ENCODE measurements at places on chromosomes 4 and X.

DNA sequence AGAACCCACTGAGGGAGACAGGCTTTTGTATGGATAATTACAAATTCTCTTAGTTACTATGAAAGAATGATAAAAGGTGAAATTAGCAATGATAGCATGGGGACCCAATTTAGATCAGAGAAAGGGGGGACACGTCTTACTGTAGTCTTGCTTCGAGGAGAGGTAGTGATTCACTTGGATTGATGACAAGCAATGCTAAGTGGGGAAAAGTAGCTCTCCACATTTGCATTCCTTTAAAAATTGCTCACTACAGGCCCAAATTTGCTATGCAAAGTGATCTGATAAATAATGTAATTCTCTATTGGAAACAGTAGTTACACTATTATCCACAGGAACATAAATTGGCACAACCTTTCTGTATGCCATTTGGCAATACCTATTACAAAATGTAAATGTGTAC, 42.5 kb upstream of the MAP3K15 start:
- no peak for DNase-seq

DNA sequence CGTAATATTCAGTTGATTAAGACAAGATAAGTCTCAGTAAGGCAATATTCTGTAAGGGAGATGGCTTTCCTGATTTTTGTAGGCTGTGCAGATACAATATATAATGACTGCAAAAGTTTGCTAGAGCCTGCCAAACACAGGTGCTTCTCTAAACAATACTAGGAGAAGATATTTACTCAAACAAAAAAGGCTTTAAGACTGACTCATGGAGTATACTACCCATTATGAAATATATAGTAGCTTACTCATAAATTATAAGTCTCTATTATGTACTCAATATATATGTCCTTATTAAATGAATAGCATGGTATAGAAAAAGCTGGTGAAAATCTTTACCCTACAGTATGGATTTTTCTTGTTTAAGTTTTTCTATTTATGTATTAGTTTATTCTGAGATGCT, 93.2 kb upstream of the IL15 start:
- no peak for DNase-seq

- DNase-seq, result no peak
These were observed 144.2 kb upstream of the PCDH18 start for GRCh38 chr4:137676357-137676998.

DNA sequence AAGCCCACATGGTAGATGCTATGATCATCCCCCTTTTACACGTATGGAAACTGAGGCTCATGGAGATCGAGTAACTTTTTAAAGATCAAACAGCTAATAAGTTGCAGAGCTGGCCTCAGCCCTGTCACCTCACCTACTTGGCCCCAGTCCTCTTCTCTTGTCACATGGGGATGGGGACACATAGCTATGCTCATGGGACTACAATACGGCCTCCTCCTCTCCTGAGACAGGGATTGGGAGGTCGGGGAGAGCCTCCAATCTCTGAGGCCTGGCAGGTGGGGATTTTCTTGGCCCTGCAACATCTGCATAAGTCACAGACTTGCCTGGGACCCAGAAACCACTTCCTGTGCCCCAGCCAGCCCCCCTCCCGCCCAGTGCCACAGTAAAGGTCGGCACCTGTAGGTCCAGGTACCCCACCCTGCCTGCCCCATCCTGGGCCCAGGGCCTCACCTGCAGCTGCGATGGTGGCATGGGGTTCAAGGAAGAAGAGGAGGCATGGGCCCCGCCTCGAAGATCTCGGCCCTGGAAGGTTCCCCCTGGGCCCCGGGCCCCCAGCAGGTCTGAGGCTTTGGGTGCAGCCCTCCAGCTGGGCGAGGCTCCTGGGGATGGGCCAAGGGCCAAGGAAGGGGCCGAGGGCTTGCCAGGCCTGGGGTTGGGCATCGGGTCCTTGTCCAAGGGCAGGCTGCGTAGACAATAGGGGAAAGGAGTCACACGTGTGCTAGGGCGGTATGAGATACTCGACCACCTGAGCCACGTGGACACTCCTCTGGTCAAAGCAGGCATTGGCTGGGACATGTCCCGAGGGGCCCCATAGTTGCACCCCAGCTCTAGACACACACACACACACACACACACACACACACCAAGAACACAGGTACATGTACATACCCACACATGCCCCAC, 6.4 kb downstream of the FOXP3 start:
- DNase-seq, result no peak

- DNase-seq, result no peak
These were observed 379.6 kb downstream of the IL15 start for GRCh38 chr4:142016031-142016430.

GRCh38 chr4:176052744-176053143, 12.9 kb upstream of the WDR17 start:
- no peak for DNase-seq

GRCh38 chr4:81040012-81040659, 9.6 kb downstream of the BMP3 start:
- peak; percentile 60 for DNase-seq

DNA sequence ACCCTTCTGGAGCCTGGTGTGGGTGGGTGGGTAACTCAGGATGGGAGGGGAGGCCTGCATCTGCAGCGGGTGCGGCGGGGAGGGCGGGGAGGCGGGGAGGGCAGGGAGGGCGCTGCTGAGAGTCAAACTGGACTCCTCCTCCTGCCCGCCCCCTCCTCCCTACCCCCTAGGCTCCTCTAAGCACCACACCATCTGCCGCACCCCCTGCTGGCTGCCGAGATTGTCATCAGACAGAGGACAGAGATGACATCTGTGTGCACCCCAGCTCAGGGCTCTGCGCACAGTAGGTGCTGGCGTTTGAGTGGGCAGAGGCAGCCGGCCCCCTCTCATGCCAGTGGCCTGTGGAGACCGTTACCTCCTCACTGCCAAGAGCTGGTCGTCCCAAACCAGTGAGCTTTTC, 10.6 kb upstream of the HMX1 start:
- DNase-seq, result no peak

DNA sequence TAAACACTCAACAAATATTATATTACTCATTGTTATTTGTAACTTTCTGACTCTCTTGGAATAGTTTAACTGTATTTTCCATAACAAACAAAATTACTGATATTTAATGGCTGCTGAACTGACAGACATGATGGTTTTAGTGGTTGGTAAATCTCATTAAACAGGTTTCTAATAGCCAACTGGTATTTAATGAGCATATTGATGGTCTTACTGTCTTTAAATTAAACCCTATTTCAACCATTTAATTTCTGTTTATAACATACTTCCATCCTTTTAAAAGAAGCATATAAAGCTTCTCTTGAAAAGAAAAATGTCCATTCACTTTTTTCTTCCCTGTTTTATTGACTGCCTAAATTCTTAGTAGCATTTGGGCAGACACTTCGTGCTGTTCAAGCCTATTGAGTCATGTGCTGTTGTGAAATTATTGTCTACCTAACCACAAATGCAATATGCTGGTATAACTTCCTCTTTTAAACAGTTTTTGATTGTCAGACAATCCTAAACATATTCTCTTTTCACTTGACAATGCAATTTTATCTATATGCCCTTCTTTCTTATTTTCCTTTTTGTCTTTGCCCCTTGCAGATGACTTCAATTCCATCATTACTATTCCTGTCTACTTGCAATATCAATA, 163.9 kb upstream of the SLC7A11 start:
- peak; percentile 76 for DNase-seq

- DNase-seq, result no peak
These were observed 628.8 kb downstream of the ANKRD50 start for GRCh38 chr4:124083711-124084110.

DNA sequence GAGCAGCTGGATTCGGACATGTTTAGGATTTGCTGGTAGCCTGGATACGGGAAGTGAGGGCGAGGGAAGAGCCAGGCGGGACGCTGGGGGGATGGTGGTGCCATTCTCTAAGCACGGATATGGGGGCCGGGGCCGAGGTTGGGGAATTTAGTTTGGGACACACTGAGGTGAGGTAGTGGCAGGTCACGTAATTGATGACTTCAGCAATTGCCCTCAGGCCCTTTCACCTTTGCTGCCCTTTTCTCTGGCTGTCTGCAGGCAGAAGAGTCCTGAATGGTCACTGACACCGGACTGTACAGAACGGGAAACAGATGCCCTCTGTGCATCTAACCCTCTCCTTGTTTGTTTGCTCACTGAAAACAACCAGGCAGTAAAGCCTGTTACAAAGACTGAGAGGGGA, 16.9 kb upstream of the HMGB3 start:
- DNase-seq, result no peak

GRCh38 chr4:184270808-184271413, 53.2 kb upstream of the ENPP6 start:
- no peak for DNase-seq

DNA sequence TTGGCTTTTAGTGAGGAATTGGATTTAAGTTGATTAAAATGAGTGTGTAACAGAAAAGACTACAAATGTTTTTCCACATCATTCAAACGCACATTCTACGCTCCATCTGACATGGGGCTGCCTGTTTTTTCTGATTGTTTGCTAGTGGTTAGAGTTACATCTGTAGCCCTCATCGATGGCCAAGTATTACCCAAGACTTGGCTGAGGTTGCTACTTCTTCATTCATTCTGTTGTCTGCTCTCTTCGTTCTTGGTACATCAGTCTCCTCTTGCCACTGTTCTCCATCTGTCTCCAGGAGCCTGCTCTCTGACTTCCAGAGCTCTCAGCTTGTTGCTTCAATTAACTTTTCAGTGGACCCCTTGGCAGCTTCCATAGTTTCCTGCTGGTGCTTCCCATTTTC, 1844.6 kb upstream of the TENM3 start:
- no peak for DNase-seq

Measured in MCF 10A (cell line).